Left lung (tissue), 14 donors: ENCODE measurements at places on chromosomes 3 and 15.

GRCh38 chr15:70491201-70491621 lies 272.1 kb downstream of the UACA start:
- H3K4me1 ChIP-seq, result peaks cover 77% of the 10 kb centered on the region
- H3K27me3 ChIP-seq, result no peaks in the 10 kb centered on the region
- DNase-seq, result no peak
- H3K27ac ChIP-seq, result no peak overlapping the region
- no peak overlapping the region for H3K4me3 ChIP-seq
- H3K36me3 ChIP-seq, result no peaks in the 10 kb centered on the region

DNA sequence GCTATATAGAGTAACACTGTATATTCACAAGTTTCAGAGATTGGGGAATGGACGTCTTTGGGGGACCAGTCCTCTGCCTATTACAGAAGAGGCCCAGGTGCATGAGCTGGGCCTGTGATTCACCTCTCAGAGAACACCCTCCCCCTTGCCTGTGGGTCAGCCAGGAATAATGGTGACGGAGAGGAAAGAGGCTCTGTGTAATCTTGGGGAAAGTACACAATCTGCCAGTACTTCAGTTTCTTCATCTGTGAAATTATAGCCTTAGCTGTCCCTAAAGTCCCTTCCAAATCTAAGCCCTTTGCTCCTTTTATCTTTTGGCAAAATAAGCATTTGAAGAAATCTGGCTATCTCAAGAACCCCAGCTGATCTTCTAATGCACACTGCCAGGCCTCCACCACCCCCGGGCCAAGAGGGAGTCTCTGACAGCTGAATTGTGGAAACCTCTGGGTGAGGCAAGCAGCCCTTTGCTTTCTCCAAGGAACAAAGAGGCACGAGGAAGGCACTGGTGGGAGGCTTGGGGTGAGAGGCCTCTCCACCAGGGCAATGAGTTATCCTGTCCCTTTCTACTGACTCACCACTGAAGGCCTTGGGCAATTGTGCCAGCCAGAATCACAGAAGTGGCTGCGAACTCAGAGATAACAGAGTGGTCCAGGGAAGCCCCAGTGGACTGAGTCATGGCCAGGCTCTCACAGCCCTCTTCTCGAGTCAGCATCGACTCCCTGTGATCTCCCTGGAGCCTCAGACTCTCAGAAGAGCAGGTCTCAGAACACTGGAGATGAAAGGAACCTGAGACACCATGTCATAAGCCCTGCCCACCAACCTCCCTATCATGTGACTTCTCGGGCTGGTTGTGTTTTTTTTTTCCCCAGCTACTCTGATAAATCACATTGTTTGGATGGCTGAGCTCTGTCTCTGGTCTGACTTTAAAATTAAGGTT lies 31.8 kb downstream of the CCNL1 start:
- H3K27ac ChIP-seq, result peak overlapping the region; percentile 14
- H3K4me3 ChIP-seq, result no peak overlapping the region
- H3K4me1 ChIP-seq, result peaks cover 54% of the 10 kb centered on the region
- H3K27me3 ChIP-seq, result no peaks in the 10 kb centered on the region

DNA sequence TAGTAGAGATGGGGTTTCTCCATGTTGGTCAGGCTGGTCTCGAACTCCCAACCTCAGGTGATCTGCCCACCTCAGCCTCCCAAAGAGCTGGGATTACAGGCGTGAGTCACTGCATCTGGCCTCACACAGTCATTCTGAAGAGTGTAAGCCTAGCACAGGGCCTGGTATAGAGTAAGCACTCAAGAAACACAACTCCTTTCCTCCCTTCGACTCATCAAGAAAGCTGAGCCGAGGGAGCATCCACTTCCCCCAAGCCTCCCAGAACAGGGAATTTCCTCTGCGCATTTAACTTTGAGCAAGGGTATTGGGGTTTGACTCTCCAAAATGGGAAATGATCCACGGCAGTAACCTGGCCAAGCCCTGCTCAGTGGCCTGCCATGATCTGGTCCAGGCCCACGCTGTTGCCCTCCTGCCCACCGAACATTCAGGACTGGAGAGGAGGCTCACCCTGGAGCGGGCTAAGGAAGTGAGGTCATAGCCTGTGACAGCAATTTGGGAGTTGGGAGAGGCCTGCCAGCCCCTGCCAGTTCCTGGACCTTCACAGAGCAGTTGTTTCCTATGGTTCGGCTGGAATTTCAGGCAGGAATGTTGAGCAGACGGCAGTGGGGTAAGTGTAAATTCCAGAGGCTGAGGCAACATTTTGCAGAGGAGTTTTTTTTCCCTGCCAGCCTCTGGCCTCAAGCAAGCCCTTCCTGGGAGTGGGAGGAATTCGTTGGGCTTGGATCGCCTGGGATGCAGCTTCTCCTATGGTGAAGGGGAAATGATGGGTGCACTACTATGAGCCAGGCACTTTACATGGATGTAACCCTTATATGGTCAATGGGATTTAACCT lies 21.2 kb upstream of the SMAD3 start:
- H3K4me1 ChIP-seq, result peaks cover 19% of the 10 kb centered on the region
- H3K4me3 ChIP-seq, result no peak overlapping the region
- no peak for DNase-seq
- H3K36me3 ChIP-seq, result no peaks in the 10 kb centered on the region
- H3K27me3 ChIP-seq, result no peaks in the 10 kb centered on the region
- H3K27ac ChIP-seq, result peak overlapping the region; percentile 37

DNA sequence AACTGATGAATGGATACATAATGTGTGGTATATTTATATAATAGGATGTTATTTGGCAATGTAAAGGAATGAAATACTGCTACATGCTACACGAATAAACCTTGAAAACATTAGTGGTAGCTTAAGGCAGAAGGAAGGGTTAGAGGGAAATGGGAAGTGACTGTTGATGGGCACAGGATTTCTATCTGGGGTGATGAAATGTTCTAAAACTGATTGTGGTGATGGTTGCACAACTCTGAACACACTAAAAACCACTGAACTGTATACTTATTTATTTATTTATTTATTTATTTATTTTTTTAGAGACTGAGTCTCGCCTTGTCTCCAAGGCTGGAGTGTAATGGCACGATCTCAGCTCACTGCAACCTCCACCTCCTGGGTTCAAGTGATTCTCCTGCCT lies 24.8 kb upstream of the SHISA5 start:
- H3K27me3 ChIP-seq, result no peaks in the 10 kb centered on the region
- no peak overlapping the region for H3K27ac ChIP-seq
- H3K4me1 ChIP-seq, result no peaks in the 10 kb centered on the region
- H3K4me3 ChIP-seq, result no peak overlapping the region

GRCh38 chr15:58015565-58015964 lies 49.9 kb downstream of the ALDH1A2 start:
- DNase-seq, result no peak
- no peak overlapping the region for H3K27ac ChIP-seq
- H3K36me3 ChIP-seq, result no peaks in the 10 kb centered on the region
- no peak overlapping the region for H3K4me3 ChIP-seq

DNA sequence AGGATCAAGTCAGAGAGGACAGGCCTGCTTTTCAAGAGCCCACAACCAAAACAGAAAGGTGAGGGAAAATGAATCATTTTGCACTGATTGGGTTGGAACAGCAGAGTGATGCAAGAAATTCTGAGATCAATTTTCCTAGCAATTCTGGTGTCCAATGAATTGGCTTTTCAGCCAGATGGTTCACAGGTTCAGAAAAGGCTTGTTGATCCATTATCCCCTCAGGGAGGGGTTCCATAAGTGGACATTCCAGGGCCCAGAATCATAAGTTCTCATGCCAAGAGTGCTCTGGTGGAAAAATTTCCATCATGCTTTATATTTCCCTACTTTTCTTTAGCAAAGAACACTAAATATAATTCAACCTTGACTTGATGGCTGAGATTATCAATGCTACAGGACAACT lies 16.2 kb downstream of the RBP2 start:
- H3K27ac ChIP-seq, result no peak overlapping the region
- H3K36me3 ChIP-seq, result no peaks in the 10 kb centered on the region
- DNase-seq, result no peak
- H3K27me3 ChIP-seq, result no peaks in the 10 kb centered on the region

GRCh38 chr15:54029081-54029480 lies 50.8 kb downstream of the UNC13C start:
- H3K36me3 ChIP-seq, result no peaks in the 10 kb centered on the region
- no peak for DNase-seq
- H3K27me3 ChIP-seq, result no peaks in the 10 kb centered on the region
- no peaks in the 10 kb centered on the region for H3K4me1 ChIP-seq
- no peak overlapping the region for H3K27ac ChIP-seq

DNA sequence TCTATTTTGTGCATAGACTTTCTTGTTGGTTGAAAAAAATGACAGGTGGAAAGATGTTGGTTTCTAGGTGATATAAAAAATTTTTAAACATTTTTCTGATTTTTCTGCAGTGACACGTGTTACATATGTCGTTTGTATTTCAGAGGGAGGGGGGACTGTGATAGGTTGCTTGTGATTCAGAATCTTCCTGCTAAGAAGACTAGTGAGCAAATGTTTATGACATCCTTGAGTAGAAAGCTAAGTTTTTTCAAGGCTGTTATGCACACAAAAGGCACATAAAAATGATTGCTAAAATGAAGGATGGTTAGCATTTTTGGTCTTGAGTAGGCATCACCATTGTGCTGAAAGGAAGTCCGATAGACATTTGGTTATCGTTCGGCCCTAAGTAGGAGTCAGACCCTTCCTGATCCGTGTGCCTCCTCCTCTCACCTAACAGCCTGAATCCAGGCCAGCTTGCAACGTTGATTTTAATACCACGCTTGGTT lies 1.5 kb downstream of the ZNF639 start:
- H3K27ac ChIP-seq, result no peak overlapping the region
- H3K27me3 ChIP-seq, result no peaks in the 10 kb centered on the region
- H3K36me3 ChIP-seq, result no peaks in the 10 kb centered on the region
- H3K4me3 ChIP-seq, result peak overlapping the region; percentile 81
- H3K4me1 ChIP-seq, result peaks cover 4% of the 10 kb centered on the region

DNA sequence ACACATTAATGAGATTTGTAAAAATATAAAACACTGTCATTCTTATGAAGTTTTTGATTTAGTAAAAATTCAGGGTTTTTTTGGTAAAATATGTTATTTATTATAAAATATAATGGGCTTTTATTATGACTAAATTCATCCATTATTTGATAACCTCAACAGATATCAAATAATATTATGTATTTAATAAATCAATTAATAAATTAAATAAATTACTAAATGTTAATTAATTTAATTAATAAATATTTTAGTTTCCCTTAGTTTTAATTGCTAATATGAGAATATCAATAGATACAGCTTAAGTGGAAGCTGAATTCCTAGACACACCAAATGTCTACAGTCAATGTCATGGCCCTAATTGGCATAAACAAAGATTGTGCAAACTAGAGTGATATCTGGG lies 82.3 kb upstream of the DGKG start:
- H3K36me3 ChIP-seq, result no peaks in the 10 kb centered on the region
- DNase-seq, result no peak
- no peaks in the 10 kb centered on the region for H3K27me3 ChIP-seq
- no peaks in the 10 kb centered on the region for H3K4me1 ChIP-seq
- no peak overlapping the region for H3K27ac ChIP-seq

DNA sequence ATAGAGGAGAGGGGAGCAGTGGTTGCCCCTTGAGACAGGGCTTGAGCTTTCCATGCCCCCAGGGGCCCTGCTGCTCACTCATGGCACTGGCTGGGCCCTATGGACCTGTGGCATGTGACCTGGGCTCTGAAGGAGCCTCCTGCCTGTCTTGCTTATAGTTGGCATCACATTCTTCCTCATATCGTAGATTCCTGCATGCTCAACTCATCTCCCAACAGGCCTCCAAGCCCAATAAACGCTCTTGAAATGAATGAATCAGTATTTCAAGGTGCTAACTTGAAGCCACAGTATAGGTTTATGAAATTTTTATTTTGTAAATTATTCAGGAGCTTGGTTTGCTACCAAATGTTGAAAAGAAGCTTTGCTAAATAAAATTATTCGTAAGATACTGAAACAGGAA lies 93.3 kb upstream of the SLC7A14 start:
- H3K27me3 ChIP-seq, result no peaks in the 10 kb centered on the region
- H3K36me3 ChIP-seq, result no peaks in the 10 kb centered on the region
- no peak for DNase-seq
- H3K4me3 ChIP-seq, result no peak overlapping the region
- no peaks in the 10 kb centered on the region for H3K4me1 ChIP-seq

DNA sequence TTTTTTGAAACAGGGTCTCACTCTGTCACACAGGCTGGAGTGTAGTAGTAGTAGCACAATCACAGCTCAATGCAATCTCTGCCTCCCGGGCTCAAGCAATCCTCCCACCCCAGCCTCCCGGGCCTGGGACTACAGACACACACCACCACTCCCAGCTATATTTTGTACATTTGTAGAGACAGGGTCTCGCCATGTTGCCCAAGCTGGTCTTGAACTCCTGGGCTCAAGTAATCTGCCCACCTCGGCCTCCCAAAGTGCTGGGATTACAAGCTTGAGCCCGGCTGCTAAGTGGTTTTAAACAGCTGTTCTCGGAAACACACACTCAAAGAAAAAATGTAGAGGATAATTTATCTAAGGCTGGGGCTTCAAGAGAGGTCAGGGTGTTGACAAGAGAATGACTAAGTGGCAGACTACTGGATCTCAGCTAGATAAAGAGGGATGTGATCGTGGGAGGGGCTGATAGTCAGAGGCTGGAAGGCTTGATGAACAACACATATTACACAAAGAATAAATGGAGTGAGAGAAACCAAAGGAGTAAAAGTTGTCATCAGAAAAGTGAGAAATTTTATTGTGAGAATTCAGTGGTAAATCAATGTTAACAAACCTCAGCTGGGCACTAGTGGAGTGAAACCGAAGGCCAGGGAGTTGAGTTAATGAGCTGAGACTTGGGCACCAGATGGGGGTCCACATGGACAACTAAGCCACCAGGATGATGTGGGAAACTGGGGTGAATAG lies 6.7 kb downstream of the CCR5AS start:
- H3K4me1 ChIP-seq, result peaks cover 70% of the 10 kb centered on the region
- H3K36me3 ChIP-seq, result no peaks in the 10 kb centered on the region
- H3K27ac ChIP-seq, result peak overlapping the region; percentile 53
- no peaks in the 10 kb centered on the region for H3K27me3 ChIP-seq

DNA sequence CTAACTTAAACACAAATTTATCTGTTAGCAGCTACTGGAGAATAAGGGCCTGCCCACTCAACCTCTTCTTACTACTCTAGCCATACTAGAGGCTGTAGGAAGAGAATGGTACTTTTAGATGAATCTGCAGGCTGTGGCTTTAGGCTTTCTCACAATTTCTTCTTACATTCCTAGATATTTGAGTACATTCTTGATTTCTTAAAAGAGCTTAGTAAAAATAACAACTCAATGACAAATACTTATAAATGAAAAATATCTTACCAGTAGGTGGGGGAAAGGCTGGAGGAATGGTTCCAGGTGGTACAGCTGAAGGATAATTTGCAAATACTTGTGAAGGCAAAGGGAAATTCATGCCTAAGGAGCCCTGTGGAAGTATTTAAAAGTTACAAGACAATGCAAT lies 92.9 kb upstream of the GK5 start:
- peaks cover 78% of the 10 kb centered on the region for H3K36me3 ChIP-seq
- no peaks in the 10 kb centered on the region for H3K4me1 ChIP-seq
- no peak for DNase-seq
- no peak overlapping the region for H3K27ac ChIP-seq

- H3K36me3 ChIP-seq, result no peaks in the 10 kb centered on the region
- H3K27ac ChIP-seq, result no peak overlapping the region
- H3K4me3 ChIP-seq, result no peak overlapping the region
- peaks cover 9% of the 10 kb centered on the region for H3K4me1 ChIP-seq
These were observed 8.7 kb downstream of the CTDSPL2 start for GRCh38 chr15:44435893-44436667.
